Amygdala (tissue), 56 donors: ENCODE measurements at places on chromosomes 16 and 17.

DNA sequence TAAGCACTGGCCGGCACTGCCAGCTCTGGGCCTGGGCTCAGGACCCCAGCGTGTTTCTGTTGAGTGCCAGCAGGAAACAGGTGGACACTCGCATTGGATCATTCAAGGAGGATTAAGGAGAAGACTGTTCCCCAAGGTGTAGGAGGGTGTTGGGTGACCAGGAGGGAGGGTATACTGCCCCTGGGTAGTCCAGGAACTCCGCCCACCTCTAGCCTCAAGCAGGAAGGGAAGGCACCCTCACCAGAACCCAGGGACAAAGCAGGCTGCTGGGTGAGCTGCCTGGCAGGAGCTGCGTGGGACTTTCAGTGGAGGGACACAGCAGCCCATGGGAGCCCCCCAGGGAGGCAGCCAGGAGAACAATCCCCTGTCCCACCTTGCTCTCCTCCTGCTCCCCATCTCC lies 7.7 kb upstream of the RAB37 start:
- no peak for DNase-seq

GRCh38 chr17:4569591-4569990 lies 9.2 kb upstream of the GGT6 start:
- no peak for DNase-seq

DNA sequence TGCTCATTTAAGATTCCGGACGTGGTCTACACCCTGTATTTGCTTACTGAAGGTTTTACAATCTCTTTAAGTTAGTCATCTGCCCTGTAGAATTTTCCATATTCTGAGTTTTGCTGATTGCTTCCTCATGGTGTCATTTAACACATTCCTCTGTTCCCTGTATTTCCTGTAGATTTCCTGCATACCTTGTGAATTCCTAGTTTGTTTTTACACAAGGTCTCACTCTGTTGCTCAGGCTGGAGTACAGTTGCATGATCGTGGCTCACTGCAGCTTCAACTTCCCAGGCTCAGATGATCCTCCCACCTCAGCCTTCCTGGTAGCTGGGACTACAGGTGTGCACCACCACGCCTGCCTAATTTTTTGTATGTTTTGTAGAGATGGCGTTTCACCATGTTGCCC lies 66.8 kb downstream of the CMIP start:
- DNase-seq, result no peak

DNA sequence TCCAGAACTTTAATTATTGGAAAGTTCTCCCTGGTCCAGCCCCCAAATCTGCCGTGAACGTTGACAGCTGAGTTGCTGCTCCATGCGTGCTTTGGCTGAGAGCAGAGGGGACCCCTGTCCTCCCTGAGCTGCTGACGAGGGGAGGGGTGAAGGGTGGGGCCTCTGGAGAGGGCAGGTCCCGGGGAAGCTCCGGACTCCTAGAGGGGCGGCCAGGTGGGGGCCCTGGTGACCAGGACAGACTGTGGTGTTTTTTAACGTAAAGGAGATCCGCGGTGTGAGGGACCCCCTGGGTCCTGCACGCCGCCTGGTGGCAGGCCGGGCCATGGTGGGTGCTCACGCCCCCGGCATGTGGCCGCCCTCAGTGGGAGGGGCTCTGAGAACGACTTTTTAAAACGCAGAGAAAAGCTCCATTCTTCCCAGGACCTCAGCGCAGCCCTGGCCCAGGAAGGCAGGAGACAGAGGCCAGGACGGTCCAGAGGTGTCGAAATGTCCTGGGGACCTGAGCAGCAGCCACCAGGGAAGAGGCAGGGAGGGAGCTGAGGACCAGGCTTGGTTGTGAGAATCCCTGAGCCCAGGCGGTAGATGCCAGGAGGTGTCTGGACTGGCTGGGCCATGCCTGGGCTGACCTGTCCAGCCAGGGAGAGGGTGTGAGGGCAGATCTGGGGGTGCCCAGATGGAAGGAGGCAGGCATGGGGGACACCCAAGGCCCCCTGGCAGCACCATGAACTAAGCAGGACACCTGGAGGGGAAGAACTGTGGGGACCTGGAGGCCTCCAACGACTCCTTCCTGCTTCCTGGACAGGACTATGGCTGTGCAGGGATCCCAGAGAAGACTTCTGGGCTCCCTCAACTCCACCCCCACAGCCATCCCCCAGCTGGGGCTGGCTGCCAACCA lies at the start of gene MC1R:
Gene MC1R (plus strand): TSS at position 410 of the 895 bp plus-strand sequence. CDS start 397 bp downstream, at position 807.
- no peak for DNase-seq

GRCh38 chr17:65886315-65887245 lies 305.4 kb downstream of the CEP112 start:
- no peak for DNase-seq

GRCh38 chr17:35064516-35065215 lies 1.2 kb upstream of the RFFL start:
- DNase-seq, result no peak
